ENCODE measurements at places on chromosomes 12 and 14. TPM values are rescaled to one million over a fixed set of nuclear protein-coding genes. Genes with fewer than 3 reads are reported as not detected.

GRCh38 chr14:54564071-54564867 lies 2.7 kb upstream of the SAMD4A start:
- H3K27ac ChIP-seq = peak overlapping the region; percentile 97
- DNase-seq = peak; percentile 48
- no peaks in the 10 kb centered on the region for H3K36me3 ChIP-seq

- no peak overlapping the region for H3K4me3 ChIP-seq
- H3K27ac ChIP-seq = no peak overlapping the region
- H3K4me1 ChIP-seq = no peaks in the 10 kb centered on the region
- no peaks in the 10 kb centered on the region for H3K27me3 ChIP-seq
Observed at GRCh38 chr12:15495746-15496145, 173.4 kb downstream of the PTPRO start.

GRCh38 chr14:31465111-31465510 lies 7.8 kb upstream of the DTD2 start:
- no peaks in the 10 kb centered on the region for H3K36me3 ChIP-seq
- H3K27ac ChIP-seq = no peak overlapping the region
- H3K27me3 ChIP-seq = no peaks in the 10 kb centered on the region
- H3K4me1 ChIP-seq = no peaks in the 10 kb centered on the region
- no peak for DNase-seq

RD3L gene
- polyA plus RNA-seq = not detected

DNA sequence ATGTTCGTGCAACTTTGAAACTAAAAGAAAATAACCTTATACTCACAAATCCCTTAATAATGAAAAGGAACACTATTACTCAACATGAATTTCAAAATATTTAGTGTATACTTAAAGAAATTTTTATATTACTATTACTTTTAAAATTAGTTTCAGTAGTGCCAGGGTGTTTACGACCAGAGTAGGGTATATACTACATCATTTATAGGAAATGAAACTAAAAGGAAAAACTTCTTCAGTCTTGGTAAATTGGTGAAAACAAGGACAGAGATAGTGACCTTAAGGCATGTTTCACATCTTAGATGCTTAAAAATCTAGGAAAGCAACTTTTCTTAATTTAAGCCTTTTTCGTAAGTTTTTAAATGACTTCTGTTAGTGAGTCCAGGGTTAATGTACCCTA lies 4.5 kb downstream of the USP15 start:
- H3K4me1 ChIP-seq = peaks cover 18% of the 10 kb centered on the region
- no peak overlapping the region for H3K4me3 ChIP-seq
- no peaks in the 10 kb centered on the region for H3K36me3 ChIP-seq
- H3K27me3 ChIP-seq = no peaks in the 10 kb centered on the region

DNA sequence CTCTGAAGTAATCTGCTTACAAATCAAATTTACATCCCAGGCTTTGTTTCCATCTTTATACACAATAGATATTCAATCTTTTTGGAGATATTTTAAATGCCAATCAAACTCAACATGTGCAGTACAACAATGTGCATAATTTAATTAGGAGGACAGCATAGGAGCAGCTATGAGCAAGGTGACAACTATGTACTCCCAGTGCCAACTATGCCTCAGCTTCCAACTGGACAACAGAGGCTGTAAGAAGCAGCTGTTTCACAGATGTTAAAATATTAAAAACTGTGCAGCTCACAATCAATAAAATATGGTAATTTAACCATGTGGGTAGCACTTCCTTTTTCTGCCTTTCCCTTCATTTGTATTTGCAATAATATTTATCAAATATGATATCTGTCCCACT lies 99.9 kb downstream of the ST8SIA1 start:
- H3K27me3 ChIP-seq = no peaks in the 10 kb centered on the region
- no peaks in the 10 kb centered on the region for H3K36me3 ChIP-seq
- H3K4me3 ChIP-seq = no peak overlapping the region
- H3K27ac ChIP-seq = no peak overlapping the region
- no peaks in the 10 kb centered on the region for H3K4me1 ChIP-seq

DNA sequence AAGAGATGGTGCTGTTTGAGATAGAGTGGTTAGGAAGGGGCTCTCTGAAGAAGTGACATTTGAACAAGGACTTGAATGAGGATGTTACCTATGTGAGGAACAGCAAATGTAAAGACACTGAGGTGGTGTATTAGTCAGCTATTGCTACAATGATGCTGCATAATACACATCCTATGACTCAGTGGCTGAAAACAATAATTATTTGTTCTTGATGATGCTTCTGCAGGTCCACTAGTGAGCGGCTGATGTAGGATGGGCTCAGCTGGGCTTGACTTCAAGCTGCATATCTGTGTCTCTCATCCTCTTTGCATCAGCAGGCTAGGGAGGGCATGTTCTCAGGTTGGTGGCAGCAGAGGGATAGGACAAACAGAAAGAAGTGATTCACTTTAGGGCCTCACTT lies 21.4 kb upstream of the CLMN start:
- no peaks in the 10 kb centered on the region for H3K4me1 ChIP-seq
- no peak for DNase-seq
- no peaks in the 10 kb centered on the region for H3K36me3 ChIP-seq
- no peak overlapping the region for H3K4me3 ChIP-seq
- H3K27ac ChIP-seq = peak overlapping the region; percentile 48

DNA sequence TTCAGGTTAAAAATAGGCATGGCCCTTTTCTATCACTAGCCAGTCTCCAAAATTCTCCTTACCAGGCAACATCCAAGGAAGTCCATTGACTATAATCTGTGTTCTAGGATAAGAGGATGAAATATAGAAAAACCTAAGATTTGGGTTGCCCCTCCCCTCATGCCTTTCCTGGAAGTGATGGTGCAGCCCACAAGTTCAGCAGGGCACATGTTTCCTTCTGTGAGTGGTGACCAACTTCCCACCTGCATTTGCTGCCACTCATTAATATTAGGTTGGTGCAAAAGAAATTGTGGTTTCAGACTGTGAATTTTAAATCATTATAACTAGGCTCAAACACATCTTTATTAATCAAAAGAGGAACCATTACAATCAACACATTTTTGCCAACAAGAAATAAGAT lies 250.5 kb upstream of the FKBP4 start:
- peaks cover 8% of the 10 kb centered on the region for H3K27me3 ChIP-seq
- H3K27ac ChIP-seq = no peak overlapping the region

ARMH4 gene
- 8.1 TPM for polyA plus RNA-seq

- H3K36me3 ChIP-seq = no peaks in the 10 kb centered on the region
- H3K4me3 ChIP-seq = no peak overlapping the region
- H3K27me3 ChIP-seq = no peaks in the 10 kb centered on the region
- no peak overlapping the region for H3K27ac ChIP-seq
- no peak for DNase-seq
- peaks cover 11% of the 10 kb centered on the region for H3K4me1 ChIP-seq
Observed at GRCh38 chr12:120075034-120075616, 41.4 kb downstream of the RAB35 start.

- no peak for DNase-seq
- no peaks in the 10 kb centered on the region for H3K36me3 ChIP-seq
- no peaks in the 10 kb centered on the region for H3K4me1 ChIP-seq
- no peaks in the 10 kb centered on the region for H3K27me3 ChIP-seq
Observed at GRCh38 chr12:22533155-22533554, 11.2 kb downstream of the C2CD5 start.

GRCh38 chr14:54209511-54210250 lies 187.1 kb upstream of the CDKN3 start:
- no peak overlapping the region for H3K27ac ChIP-seq
- H3K4me3 ChIP-seq = no peak overlapping the region
- H3K36me3 ChIP-seq = no peaks in the 10 kb centered on the region
- H3K27me3 ChIP-seq = no peaks in the 10 kb centered on the region
- DNase-seq = no peak

DNA sequence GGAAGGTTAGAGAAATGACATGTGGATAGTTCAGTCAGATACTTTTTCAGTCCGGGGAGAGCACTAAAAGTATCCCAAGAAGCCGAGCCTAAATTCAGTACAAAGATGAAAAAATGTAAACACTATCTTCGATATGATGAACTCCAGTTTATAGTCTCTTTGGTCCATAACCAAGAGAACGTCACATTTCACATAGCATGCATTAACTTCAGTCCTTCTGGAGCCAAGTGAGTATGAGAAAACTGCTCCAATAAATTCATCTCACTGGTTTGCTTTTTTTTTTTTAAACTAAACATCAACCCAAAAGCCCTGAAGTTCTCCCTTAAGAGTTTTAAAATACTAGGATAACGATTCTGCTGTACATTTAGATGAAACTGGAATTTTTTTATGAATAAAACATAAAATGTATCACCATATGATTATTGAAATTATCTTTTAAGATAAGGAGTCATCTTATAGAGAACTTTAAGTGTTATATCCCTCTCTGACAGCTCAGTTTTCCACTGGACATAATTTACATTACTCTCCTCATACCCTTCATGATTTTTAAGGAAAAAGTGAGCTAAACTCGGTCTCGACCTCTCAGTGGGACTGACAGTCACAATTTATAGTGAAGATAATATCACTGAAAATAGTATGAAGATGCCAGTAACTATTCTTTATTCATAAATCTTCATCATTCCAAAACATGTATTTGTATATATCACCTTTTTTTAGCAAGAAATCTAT lies 841.5 kb upstream of the FLRT2 start:
- no peak for DNase-seq
- H3K36me3 ChIP-seq = no peaks in the 10 kb centered on the region
- H3K4me3 ChIP-seq = no peak overlapping the region
- no peaks in the 10 kb centered on the region for H3K4me1 ChIP-seq
- H3K27me3 ChIP-seq = no peaks in the 10 kb centered on the region
- no peak overlapping the region for H3K27ac ChIP-seq

Data from hepatocyte (in vitro differentiated cells).